ENCODE measurements at places on chromosomes 2 and 18.

DNA sequence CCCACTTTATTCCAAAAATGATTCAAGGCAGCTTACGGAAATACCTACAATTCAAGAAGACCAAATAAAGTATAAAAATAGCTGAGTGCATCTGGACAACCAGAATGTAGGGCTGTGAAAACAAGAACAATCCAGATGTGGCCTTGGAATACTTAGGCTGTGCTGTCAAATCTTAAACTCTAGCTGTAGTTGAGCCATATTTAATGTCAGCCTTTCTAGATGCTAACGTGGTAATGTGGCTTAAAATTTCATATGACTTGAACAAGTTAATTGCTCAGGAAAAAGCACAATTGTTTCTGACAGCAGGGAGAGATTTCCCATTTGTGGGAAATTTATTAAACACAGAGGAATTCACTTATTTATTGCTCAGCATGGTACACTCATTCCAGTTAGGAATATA is 14.6 kb upstream of the NAPG start:
- no peaks in the 10 kb centered on the region for H3K4me1 ChIP-seq
- H3K36me3 ChIP-seq, result peaks cover 10% of the 10 kb centered on the region
- H3K27me3 ChIP-seq, result peaks cover 15% of the 10 kb centered on the region
- no peak overlapping the region for H3K27ac ChIP-seq
- no peak overlapping the region for H3K4me3 ChIP-seq

DNA sequence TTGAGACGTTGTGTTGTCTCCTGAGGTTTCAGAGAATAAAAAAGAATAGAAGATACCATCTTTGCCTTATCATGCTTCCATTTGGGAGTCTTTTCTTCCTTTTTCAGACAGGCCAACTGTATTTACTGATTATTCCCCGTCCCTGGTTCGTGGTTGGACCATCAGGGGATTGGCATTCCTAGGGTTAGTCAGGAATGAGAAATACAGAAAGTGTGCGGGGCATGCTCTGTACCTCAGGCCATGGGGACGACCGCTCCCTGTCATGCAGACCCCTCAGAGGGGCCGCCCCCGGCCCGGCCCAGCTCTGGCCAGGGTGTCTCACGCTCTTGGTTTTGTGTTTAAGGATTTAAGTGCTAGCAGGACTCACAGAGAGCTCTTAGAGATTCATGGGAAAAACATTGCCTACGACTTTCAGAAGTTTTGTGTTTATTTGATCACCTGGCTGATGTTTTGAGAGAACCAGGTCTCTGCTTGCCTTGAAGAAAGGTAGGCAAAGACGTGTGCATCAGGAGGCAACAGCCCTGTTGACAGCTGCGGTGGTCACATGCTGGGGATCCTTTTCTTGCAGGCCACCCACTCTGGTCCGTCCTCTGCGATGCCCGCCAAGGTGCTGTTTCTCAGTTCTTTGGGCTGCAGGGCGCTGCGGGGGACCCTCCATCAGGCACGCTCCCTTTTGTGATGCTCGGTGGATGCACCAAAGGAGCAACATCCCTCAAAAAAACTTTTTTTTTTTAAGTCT is 317.8 kb downstream of the AGAP1 start:
- no peak overlapping the region for H3K4me3 ChIP-seq
- H3K4me1 ChIP-seq, result no peaks in the 10 kb centered on the region
- H3K27me3 ChIP-seq, result no peaks in the 10 kb centered on the region

- no peaks in the 10 kb centered on the region for H3K27me3 ChIP-seq
- H3K4me1 ChIP-seq, result peaks cover 32% of the 10 kb centered on the region
- H3K36me3 ChIP-seq, result peaks cover 72% of the 10 kb centered on the region
- no peak overlapping the region for H3K27ac ChIP-seq
- no peak for DNase-seq
Measured at GRCh38 chr18:59345556-59345955, 13.5 kb downstream of the LMAN1 start.

DNA sequence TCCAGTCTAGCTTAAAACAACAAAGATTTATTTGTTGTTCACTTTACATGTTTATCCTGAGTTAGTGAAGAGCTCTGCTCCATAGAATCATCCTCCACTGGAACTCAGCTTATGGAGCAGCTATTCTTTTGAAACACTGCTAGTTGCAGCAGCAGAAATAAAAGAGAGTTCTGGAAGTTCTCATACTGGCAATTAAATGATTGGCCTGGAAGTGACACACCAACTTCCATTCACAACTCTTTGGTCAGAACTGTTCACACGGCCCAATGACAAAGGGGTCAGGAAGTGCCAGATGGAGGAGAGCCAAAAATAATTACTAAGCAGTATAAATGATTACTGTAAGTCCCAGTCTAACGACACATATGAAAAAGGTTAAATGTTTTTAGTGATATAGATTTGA is 39.1 kb downstream of the FBXO11 start:
- peaks cover 2% of the 10 kb centered on the region for H3K36me3 ChIP-seq
- H3K27ac ChIP-seq, result peak overlapping the region; percentile 77
- H3K4me1 ChIP-seq, result peaks cover 68% of the 10 kb centered on the region
- no peaks in the 10 kb centered on the region for H3K27me3 ChIP-seq
- DNase-seq, result no peak

GRCh38 chr18:13376298-13376840 is 157.8 kb downstream of the LDLRAD4 start:
- no peaks in the 10 kb centered on the region for H3K36me3 ChIP-seq
- peaks cover 85% of the 10 kb centered on the region for H3K4me1 ChIP-seq
- peak; percentile 43 for DNase-seq
- H3K27me3 ChIP-seq, result no peaks in the 10 kb centered on the region

DNA sequence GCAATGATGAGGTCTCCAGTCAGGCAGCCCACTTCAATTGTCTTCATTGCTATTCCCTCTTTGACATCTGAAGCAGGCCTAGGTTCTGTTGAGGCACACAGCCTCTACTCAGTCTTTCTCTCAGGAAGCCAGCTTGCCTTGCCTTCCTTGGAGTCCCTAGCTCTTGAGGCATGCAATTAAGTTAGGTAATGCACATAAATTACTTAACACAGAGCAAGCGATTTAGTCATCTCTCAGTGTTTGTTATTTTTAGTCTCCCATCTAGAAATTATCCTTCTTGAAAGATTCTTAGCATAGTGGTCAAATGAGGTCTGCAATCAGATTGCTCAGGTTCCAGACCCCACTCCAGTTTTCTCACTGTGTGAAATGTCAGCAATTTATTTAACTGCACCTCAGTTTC is 32.0 kb downstream of the SULT1C4 start:
- no peak overlapping the region for H3K4me3 ChIP-seq
- peaks cover 9% of the 10 kb centered on the region for H3K36me3 ChIP-seq
- no peak overlapping the region for H3K27ac ChIP-seq
- no peak for DNase-seq
- no peaks in the 10 kb centered on the region for H3K4me1 ChIP-seq
- H3K27me3 ChIP-seq, result peaks cover 12% of the 10 kb centered on the region

DNA sequence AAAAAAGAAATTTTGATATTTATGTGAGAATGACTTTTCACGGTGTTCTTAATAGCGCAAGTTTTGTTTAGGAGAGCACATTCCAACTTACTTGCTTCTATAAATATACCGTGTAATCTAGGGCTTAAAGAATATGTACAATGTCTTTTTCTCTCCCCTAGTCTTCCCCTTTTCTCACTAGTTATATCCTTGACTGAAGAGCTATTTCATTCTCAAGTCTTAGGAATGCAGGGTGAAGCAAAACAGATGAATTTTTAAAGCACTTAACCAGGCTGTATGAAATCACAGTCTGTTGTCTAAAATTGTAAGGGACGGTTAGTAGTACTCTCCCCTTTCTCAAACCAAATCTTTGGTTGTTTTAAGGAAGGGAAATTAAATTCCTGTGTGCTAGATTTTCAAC is 29.6 kb upstream of the SLC30A6 start:
- peaks cover 4% of the 10 kb centered on the region for H3K4me1 ChIP-seq
- H3K4me3 ChIP-seq, result no peak overlapping the region
- H3K36me3 ChIP-seq, result peaks cover 3% of the 10 kb centered on the region
- no peak overlapping the region for H3K27ac ChIP-seq

DNA sequence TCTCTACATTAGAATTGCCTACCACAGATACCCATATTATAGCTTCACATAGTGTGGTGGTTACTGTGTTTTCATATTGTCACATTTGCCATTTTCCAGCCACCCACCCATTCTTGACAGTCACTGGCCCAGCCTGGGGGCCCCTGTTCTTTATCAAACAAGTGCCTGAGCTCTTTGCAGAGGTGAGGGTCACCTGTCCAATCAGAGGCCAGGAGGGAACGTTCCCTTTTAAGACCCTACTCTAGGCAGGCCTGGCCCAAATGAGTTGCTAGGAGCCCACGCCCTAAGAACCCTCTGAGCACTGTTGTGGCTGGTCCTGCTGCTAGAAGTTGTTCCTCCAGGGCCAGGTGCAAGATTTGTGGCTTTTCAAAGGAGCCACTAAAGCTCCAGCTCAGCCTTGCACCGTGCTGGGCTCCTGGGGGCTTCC is 5.2 kb downstream of the IL37 start:
- H3K27ac ChIP-seq, result no peak overlapping the region
- no peaks in the 10 kb centered on the region for H3K36me3 ChIP-seq
- peak overlapping the region; percentile 55 for H3K4me3 ChIP-seq
- H3K4me1 ChIP-seq, result peaks cover 32% of the 10 kb centered on the region
- H3K27me3 ChIP-seq, result no peaks in the 10 kb centered on the region
- peak; percentile 36 for DNase-seq

DNA sequence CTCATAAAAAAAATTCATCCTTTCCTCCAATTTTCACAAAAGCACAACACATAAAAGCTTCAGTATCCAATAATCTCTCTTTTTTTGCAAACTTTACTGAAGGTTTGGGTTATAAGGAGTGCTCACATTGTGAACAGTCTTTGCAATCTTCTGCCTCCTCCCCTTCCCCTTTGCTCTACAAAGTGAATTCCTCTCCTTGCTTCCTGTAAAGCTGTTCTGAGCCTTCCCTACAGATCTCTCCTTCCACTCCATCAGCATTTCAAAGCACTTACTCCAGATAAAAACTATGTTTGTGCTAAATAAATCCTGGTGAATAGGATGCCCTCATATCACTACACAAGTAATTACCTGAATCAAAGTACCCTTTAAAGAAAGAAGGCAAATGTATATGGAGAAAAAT is 4.6 kb upstream of the PDK1 start:
- H3K4me1 ChIP-seq, result peaks cover 53% of the 10 kb centered on the region
- no peak overlapping the region for H3K4me3 ChIP-seq
- DNase-seq, result no peak
- peaks cover 10% of the 10 kb centered on the region for H3K36me3 ChIP-seq
- H3K27ac ChIP-seq, result no peak overlapping the region
- H3K27me3 ChIP-seq, result peaks cover 13% of the 10 kb centered on the region

DNA sequence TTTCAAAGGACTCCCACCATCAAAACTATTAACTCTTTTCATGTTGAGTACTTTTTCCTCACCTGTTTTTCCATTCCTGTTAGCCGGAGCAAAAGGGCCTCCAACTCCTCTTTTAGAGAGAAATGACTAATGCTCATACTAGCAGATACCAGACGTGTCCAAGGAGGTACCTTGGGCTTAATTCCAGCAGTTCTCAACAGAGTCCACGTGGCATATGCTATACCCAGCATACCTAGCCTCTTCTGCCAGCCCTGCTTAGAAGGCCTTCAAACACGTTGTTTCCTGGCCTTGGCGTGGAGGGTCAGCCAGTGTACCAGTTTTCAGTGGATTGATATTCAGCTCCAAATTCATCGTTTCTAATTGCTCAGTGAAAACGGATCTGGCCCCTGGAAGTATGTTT is 123.9 kb downstream of the MGAT5 start:
- H3K4me3 ChIP-seq, result no peak overlapping the region
- no peaks in the 10 kb centered on the region for H3K27me3 ChIP-seq
- H3K4me1 ChIP-seq, result no peaks in the 10 kb centered on the region
- DNase-seq, result no peak

- peaks cover 23% of the 10 kb centered on the region for H3K27me3 ChIP-seq
- no peaks in the 10 kb centered on the region for H3K36me3 ChIP-seq
- no peak overlapping the region for H3K27ac ChIP-seq
- H3K4me1 ChIP-seq, result peaks cover 7% of the 10 kb centered on the region
- no peak for DNase-seq
Measured at GRCh38 chr2:17306706-17307105, 211.5 kb downstream of the RAD51AP2 start.

GRCh38 chr18:58464104-58464625 is 164.7 kb downstream of the ALPK2 start:
- no peaks in the 10 kb centered on the region for H3K4me1 ChIP-seq
- no peak overlapping the region for H3K27ac ChIP-seq
- H3K4me3 ChIP-seq, result no peak overlapping the region
- no peak for DNase-seq
- H3K36me3 ChIP-seq, result peaks cover 9% of the 10 kb centered on the region

GRCh38 chr2:74691929-74692328 is 37.9 kb downstream of the SEMA4F start:
- H3K36me3 ChIP-seq, result no peaks in the 10 kb centered on the region
- H3K4me3 ChIP-seq, result no peak overlapping the region
- H3K27me3 ChIP-seq, result no peaks in the 10 kb centered on the region
- DNase-seq, result no peak
- no peaks in the 10 kb centered on the region for H3K4me1 ChIP-seq
- no peak overlapping the region for H3K27ac ChIP-seq

DNA sequence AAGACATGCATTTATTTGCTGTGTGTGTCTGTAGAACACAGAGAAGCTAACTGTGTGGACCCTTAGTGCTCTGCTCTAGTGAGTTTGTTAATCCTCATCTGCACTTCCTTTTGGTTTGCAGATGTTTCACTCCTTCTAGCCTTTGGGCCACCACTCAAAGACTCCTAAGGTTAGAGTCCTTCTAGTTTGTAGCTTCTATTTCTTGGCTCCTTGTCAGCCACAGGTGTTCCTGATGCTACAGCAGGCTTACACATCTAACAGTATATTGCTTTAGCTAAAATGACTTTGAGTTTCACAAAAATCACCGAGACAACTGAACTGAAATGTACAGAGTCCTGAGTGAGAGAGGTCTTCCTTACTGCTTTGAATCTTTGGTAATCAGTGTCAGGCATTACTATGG is 551.4 kb downstream of the NRXN1 start:
- H3K4me3 ChIP-seq, result no peak overlapping the region
- no peaks in the 10 kb centered on the region for H3K4me1 ChIP-seq

DNA sequence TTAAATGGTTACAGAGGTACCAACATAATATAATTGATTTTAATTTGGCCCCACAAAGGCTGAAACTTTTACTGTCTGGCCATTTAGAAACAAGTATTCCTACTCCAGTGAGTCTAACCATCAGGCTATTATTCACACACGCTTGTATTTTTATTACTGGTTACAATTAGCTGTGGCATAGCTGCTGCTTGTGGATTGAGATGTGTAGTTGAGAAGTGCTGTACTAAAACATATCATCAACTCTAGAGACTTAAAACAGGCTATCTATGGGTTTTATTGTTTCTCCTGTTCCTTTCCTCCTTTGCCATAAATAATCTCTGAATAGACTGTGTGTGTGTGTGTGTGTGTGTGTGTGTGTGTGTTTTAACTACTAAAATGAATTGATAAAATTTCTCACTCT is 530.2 kb downstream of the CCDC85A start:
- no peaks in the 10 kb centered on the region for H3K36me3 ChIP-seq
- H3K27ac ChIP-seq, result no peak overlapping the region
- H3K27me3 ChIP-seq, result no peaks in the 10 kb centered on the region
- no peaks in the 10 kb centered on the region for H3K4me1 ChIP-seq

GRCh38 chr2:230865766-230866755 is 1.3 kb downstream of the ITM2C start:
- no peak overlapping the region for H3K27ac ChIP-seq
- H3K27me3 ChIP-seq, result peaks cover 22% of the 10 kb centered on the region
- peaks cover 49% of the 10 kb centered on the region for H3K4me1 ChIP-seq
- peaks cover 3% of the 10 kb centered on the region for H3K36me3 ChIP-seq

- peaks cover 7% of the 10 kb centered on the region for H3K27me3 ChIP-seq
- DNase-seq, result no peak
- no peaks in the 10 kb centered on the region for H3K4me1 ChIP-seq
- H3K36me3 ChIP-seq, result no peaks in the 10 kb centered on the region
- H3K27ac ChIP-seq, result no peak overlapping the region
Measured at GRCh38 chr2:177184606-177185005, 28.0 kb upstream of the HNRNPA3 start.

Data from activated T-cell treated with anti-CD3 and anti-CD28 coated beads, Interleukin-2, amount 50 U/mL, for 72 hours (primary cell).